NCI-H1417 (cell line): ENCODE measurements at places on chromosomes 6 and 20.

GRCh38 chr20:25580711-25581110 lies 4.6 kb downstream of the NINL start:
- no peak for DNase-seq

DNA sequence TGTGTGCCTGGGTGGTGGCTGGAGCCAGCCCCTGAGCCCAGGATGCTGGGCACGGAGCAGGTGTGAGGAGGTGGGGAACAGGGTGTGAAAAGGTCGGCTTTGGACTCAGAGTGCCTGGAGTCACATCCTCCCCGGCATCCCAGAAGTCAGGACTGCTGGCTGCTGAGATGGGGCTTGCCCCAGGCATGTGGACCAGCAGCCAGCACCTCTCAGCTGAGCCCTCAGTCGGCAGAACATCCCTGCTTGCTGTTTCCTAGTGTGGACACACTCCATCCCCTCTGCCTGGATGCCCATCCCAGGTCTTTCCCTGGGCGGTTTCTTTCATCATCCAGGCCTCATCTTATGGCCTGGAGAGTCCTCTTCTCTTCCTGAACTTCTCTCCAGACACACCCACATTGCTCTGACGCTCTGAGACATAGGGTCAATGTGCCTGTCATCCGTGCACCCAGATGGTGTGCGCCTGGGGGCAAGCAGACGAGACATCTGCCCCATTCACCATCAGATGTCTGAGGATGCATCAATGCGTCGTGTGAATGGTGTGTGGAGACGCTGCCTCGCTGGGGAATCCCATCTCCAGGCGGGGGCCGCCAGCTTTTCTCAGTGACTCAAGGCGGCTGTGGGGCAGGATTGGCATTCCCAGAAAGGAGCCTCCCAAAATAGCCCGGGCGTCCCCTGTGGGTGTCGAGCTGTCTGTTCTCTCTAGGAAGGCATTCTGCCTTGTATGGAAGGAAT lies 104.2 kb downstream of the SYCP2 start:
- no peak for DNase-seq

- no peak for DNase-seq
These were observed 9.5 kb downstream of the NCR2 start for GRCh38 chr6:41344876-41345275.

- peak; percentile 75 for DNase-seq
These were observed 71.0 kb downstream of the SOX4 start for GRCh38 chr6:21664314-21665109.

DNA sequence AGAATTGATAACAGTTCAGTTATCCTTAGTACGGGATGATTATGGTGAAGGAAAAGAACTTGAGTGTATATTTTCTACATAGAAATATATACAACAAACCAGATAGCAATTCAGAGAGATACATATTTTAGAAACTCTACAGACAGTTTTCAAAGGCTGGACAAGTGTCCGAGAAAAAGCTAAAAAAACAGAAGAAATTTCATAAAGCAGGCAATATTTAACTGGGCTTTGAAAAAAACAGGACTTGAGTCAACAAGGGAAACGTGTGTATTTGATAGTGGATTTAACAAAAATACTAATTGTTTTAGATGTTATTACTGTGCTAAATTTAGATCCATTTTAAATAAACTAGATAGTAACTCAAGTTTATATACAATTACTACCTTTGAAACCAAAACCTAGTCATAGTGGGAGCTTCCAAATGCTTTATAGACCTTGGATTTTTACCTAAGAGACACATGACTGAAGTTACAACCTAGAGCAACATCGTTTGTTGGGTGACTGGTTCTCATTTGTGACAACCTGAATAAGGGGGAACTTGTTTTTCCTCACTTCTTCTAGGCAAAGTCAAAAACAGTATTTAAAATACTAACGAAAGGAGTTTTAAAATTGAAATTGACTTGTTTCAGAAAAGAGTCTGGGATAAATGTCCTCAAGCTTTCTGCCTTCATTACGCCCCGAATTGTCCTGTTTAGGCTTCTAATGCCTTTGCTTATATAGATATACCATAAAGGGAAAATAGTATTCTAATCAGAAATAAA lies 116.7 kb upstream of the PRSS16 start:
- DNase-seq = no peak

DNA sequence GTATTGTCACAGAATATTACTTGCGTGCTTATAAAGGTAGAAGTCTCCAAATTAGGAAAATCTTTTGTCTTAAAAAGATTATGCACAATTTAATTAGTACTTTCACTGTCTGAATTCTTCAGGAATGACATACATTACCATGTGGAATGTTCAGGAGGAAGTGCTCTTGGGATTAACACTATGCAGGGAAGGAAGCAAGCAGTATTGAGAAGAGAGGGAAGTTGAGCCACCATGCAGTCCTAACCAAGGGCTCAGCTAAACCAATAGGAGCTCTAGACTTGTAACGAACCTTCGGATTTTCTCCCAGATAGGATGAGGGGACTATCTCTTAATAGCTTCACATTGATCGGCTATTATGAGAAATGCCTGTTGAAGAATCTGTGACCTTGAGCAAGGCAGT lies 918.4 kb upstream of the MANEA start:
- no peak for DNase-seq

- no peak for DNase-seq
These were observed 1.3 kb upstream of the FNDC11 start for GRCh38 chr20:63552481-63553249.

GRCh38 chr20:62368392-62368975 lies 1.4 kb upstream of the LAMA5 start:
- DNase-seq = peak; percentile 58

- no peak for DNase-seq
These were observed 53.6 kb downstream of the PRDM13 start for GRCh38 chr6:99660206-99660605.

DNA sequence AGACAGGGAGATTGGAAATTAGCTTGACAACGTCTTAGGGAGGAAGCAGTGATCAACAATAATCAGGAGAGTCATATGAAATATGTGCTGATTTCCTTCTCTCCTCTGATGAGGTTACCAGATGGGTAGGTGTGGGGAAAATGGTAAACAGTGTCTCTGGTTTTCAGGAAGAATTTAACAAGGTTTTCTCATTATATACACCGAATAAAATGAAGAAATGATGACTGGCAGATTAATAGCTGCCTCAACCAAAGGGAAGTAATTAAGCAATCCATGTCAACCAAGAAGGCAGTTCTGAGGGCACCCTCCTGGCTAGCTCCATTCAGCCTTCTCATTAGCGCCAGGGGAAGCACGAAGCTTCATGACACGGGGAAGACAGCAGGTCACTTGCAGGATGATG lies 12.7 kb upstream of the RAMACL start:
- DNase-seq = no peak

GRCh38 chr6:32168807-32169591 lies 4.6 kb downstream of the EGFL8 start:
- DNase-seq = no peak

DNA sequence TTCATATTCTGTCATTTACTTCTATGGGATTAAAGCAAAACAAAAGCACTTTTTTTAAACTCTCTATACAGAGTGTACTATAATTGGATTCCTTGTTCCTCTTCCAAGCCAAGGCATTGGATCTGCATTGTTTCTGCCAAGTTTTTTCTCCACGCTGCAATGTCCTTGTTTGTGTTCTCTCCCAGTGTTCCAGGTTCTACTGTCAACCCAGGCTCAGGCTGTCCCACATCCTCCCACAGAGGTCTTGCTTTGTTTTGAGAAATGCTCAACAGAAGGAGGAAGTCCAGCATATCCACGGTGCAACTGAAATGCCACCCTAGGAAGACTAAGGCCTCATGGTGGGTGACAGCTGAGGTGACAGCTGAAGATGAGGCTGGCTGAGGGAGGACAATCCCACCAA lies 287.1 kb upstream of the PRDM1 start:
- no peak for DNase-seq

- DNase-seq = peak; percentile 26
These were observed 77.6 kb downstream of the SAMD5 start for GRCh38 chr6:147586044-147586443.

GRCh38 chr6:34300332-34300751 lies 51.5 kb upstream of the SMIM29 start:
- no peak for DNase-seq
